H7 (cell line): ENCODE measurements at places on chromosomes 1 and 21. TPM values are rescaled to one million over a fixed set of nuclear protein-coding genes. Genes with fewer than 3 reads are reported as not detected.

Gene LMOD1
- 0.42 and 0.48 TPM in 2 replicates for total RNA-seq

Gene FAM72B
- total RNA-seq: 20.6 and 32.4 TPM in 2 replicates

Gene MASP2
- 0.17 and 0.63 TPM in 2 replicates for total RNA-seq

Gene LDLRAP1
- 47.0 and 47.9 TPM in 2 replicates for total RNA-seq

Gene YIPF1
- total RNA-seq: 26.9 and 29.3 TPM in 2 replicates

Gene AKT3
- 15.0 and 25.2 TPM in 2 replicates for total RNA-seq

Gene POLR3C
- 44.3 and 45.1 TPM in 2 replicates for total RNA-seq

DNA sequence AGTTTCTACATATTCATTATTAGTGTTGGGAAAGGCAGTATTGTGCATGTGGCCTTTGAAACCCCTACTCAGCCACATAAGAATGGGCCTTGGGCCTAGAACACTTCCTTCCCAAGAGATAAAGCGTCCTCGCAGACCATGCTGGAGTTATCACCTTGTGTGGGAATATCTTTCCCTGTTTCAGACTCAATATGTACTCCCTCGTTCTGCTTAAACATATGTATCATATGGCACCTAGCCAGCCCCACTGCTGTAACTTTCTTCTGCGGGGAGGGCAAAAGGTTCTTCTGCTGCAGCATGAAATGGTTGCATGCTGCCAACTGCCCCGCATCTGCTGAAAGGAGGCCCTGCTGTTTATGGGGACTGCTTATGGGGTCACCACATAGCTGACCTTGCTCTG, 92.0 kb downstream of the CRB1 start:
- DNase-seq: no peak

GRCh38 chr1:11142618-11143391, 43.1 kb upstream of the EXOSC10 start:
- DNase-seq: no peak

DNA sequence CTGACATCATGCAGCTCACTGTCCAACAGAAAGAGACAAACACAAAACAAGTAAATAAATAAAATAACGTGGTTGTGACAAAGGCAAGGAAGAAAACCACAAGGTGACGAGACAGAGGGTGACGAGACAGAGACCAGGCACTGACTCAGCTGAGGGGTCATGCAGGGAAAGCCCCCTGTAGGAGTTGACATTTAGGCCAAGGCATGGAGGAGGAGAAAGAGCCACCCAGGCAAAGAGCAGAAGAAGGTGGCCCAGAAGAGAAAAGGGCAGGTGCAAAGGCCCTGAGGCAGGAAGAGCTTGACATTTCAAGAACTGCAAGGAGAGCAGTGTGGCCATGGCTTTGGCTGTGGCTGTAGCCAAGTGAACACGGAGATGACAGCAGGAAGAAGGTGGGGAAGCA, 65.1 kb upstream of the ID3 start:
- DNase-seq: no peak

DNA sequence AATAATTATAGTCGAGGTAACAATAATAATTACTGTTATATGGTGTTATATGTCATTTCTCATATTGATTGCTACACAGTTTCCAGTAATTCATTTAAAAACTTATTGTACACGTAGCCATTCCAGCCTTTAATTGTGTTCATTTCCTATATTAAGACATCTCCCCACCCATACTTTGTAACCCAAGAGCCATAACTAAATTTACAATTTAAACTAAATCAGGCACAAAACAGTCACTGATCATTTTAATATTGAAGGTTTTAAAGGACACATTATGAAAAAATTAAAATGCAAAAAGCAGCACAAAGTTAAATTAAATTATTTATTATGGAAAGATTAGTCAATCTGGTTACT, 487.0 kb downstream of the DPYD start:
- DNase-seq: no peak

- no peak for DNase-seq
Observed at GRCh38 chr1:209547626-209548025, 35.9 kb upstream of the CAMK1G start.

GRCh38 chr1:165871311-165872067, 44.1 kb downstream of the UCK2 start:
- DNase-seq: no peak
